Cortex of kidney (tissue), 1 donor: ENCODE measurements at places on chromosomes 4 and X.

DNA sequence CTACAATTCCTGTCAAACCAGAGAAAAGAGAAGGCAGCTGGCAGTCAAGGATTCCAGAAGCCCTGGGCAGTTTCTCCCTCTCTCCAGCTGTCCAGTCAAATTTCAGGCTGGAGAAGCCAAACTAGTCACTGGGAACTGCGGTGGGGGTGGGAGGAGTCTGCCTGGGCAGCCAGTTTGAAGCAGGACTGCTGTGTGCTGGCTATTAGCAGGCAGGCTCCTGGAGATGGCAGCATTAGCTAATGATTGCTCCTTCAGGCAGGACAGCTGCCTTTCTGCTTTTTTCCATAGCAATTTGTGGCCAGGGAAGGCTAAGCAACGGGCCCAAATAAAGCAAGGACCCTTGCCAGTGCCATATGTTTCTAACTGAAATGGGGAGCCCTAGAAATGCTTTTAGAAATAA is 44.7 kb upstream of the FGF13 start:
- DNase-seq: no peak

DNA sequence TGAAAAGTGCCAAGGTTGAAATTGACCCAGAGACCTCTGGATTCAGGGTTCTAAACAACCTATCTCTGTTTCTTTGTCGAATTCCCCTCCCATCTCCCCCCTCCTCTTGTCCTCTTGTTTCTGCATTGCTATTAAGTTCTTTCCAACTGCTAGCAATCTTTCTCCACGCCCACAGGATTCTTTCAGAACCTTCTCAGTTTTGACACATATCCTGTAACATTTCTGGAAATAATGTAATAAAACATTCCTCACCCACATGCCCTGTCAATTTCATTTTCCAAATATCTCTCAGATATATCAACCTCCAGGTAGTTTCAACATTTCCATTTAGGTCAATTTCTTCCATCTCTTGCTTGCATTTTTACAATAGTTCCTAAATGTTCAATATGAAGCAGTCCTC is 1105.9 kb downstream of the ARAP2 start:
- no peak for DNase-seq

DNA sequence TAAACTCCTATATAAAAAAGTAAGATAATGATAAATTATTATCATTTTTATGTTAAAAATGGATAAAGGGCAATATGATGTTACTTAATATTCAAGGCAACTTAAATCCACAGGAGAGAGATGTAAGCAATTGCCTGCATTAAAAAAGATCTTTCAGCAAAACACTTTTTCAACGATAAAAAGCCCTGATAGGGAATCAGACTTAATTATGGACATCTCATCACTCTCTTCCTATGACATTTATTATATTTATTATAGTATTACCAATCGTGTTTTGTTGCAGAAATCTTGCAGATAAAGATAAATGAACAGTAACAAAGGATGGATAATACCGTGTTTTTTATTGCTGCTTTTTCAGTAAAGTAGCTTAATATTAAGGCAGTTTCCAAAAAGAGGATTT is 178.5 kb downstream of the SH2D1A start:
- no peak for DNase-seq

GRCh38 chr4:13611283-13611842 is 16.2 kb downstream of the BOD1L1 start:
- DNase-seq: no peak

- DNase-seq: no peak
These were observed 420.6 kb downstream of the SPRY1 start for GRCh38 chr4:123817025-123817688.

GRCh38 chr4:6095897-6096296 is 77.7 kb upstream of the C4orf50 start:
- DNase-seq: no peak

DNA sequence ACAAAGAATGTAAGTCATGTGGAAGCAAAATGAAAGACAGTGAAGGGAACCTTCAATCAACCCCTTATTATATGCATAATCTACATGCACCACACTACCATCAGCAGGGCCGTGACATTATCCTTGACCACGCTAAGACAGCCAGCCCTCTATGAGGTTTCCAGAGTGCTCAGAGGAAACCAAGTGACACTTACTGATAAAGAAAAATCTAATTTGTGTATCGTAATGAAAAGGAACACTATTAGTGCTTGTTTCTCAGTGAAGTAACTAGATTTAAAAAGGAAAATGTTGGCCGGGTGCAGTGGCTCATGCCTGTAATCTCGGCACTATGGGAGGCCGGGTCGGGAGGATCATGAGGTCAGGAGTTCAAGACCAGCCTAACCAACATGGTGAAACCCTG is 56.4 kb downstream of the ABCG2 start:
- no peak for DNase-seq
